ENCODE measurements at places on chromosomes 7 and 10.
A peak's percentile ranks its signal among the peaks of the same experiment; 100 is the strongest.

DNA sequence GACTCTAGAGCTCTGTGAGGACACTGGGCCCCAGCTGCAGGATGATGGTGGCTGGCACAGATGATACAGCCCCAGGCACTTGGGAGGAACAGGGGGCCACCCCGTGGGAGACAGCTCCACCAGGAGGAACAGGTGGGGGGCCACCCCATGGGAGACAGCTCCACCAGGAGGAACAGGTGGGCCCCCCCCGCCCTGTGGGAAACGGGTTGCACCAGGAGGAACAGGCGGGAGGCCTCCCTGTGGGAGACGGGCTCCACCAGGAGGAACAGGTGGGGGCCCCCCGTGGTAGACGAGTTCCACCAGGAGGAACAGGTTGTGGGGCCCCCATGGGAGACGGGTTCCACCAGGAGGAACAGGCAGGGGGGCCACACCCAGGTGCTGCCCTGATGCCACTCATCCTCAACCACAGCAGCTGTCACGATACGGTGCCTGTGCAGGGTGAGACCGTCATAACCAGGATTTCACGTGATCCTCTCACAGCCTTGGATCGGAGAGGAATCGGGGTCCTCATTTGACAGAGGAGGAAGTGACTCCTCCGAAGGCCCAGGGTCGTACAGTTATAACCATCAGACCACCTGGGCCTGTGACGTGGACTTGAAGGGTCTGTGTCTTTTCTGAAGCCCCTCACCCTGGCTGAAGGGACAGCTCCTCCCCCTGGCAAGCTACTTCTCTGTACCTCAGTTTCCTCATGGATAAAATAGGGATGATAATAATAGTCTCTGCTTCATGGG, 49.2 kb upstream of the NANOS1 start:
- no peak for DNase-seq

DNA sequence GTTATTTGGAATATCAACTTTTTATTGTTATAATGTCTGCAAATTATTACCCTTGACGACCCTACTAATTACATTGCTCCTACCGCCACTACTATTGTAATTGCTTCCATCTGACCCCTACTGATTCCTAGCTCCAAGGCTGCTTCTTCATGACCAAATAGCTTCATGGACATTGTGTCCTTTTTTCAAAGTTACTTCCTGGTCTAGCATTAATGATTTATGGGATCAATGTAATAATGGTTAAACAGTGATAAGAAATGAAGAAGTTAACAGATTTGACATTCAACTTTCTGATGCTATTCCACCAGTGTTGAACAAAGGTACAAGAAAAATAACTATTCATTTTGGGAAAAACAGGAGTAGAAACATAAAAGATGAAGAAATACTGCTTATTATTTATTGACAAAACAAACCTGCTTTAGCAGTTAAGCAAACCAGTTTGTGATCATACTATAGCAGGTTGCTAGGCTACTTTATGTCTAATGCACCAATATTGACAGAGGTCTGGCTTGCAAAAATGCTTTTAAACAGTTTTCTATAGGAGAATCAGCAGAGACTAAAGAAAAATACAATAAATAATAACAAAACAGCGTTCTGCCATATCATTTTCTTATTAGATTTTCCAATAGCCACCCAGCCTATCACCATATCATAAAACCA, 125.8 kb downstream of the PCLO start:
- DNase-seq, result no peak

DNA sequence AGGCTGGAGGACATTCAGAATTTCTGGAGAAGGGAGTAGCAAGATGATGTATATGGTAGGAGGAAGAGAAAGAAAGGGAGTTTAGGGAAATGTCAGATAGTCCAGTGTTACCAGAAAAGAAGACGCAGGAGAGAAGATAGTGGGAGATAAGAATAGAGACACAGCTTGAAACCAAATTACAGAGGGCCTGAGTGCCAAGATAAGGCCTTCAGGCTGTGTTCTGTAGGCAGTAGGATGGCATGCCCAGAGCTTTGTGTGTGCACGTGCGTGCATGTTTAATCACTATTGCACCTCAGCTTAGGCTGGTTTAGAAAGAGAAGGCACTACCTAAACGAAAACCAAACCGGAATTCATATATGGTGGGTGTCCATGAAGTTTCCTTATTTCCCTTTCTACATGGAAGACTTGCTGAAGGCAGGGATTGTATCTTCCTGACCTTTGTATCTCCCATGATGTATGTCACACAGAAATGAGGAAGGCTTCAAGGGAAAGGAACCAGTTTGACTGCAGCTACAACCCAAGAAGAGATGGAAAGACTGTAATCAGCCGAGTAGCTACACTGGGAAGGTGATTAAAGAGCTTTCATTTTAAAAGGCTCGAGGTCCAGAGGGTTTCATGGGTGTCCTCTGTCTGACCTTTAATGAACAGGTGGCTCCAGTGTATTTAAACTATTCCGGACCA, 35.8 kb upstream of the BHLHA15 start:
- DNase-seq, result no peak

- peak; percentile 59 for DNase-seq
Observed at GRCh38 chr7:134420424-134421125, 38.3 kb downstream of the AKR1B1 start.

- DNase-seq, result no peak
Observed at GRCh38 chr10:123398180-123398591, 244.0 kb downstream of the BUB3 start.

DNA sequence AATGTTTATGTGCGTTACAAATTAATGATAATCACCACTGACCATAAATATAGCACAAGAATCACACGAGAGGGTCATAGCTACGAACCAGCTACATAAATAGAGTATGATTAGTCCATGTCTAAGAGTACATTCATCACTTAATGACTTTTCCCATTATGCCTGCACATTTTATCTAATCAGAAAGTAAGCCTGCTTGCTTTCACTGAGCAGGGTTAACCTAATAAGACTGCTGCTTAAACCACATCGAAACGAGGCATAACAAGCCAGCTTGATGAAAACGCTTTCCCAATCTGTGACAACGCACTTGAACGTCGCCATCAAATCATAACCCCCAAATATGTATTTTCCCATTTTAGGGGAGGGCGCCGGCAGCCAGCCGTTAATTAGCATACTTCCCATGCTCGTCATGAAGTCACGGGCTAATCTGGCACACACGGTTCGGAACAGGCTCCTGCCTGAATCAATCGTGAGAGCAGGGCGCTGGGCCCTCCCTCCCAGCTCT, 71.5 kb downstream of the EBF3 start:
- no peak for DNase-seq

DNA sequence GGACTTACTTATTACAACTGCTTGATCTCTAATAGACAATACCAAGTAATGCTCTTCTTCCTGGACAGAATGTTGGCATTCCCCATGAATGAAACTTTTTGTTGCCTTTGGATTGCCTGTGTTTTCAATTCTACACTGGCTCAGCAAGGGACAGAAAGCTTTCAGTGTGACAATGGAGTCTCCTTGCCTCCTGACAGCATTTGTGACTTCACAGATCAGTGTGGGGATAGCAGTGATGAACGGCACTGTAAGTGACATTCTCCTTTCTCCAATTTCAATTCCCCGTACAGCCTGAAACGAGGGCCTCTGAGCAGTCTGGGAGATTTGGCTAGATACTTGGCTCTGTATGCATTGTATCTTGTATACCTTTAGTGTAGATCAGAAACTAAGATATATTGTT, 290 bp downstream of the MALRD1 start:
- no peak for DNase-seq

DNA sequence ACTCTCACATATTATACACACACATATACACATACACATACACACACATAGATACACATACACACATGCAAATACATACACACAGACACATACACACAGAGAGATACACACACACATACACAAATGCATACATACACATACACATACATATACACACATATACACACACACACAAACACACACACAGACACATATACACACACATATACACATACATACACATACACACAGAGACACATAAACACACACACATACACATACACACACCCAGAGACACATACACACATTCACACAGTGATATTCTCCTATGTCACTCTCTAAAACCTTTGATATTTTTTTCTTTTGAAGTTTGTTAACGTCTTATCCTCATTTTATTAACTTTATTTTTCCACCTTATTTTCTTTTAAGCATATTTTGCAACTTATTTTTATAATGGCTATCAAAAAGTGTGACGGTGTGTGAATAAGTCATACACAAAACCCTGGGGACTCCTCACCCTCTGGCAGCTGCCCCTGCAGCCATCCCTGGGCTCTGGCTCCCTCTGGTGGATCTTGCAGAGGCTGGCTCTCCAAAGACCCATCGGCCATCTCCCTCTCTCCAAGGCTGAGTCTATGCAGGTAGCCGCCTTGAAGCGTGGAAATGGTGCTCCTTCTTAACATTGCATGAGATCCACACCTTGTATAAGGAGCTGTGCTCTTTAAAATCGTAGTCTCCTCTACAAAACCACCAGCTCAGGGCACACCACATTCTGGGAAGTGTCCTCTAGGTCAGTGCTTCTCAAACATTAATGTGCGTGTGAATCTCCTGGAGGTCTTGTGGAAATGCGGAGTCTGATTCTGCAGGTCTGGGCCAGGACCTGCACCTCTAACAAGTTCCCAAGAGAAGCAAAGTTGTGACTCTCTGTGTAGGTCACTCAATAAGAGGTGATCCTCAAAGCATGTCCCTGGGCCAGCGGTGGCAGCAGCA, 4.1 kb upstream of the C10orf120 start:
- DNase-seq, result peak; percentile 38

DNA sequence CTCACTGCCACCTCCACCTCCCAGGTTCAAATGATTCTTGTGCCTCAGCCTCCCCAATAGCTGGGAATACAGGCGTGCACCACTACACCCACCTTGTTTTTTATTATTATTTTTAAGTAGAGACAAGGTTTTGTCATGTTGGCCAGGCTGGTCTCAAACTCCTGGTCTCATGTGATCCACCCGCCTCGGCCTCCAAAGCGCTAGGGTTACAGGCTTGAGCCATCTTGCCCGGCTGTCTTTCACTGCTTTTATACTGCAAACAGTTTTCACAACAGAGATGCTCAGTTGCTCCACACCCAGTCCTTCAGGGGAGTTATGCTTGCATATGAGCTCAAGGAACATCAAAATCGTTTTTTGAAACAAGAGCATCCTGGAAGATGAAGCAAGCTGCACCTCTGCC, 1.3 kb upstream of the PRR15 start:
- no peak for DNase-seq

- DNase-seq, result no peak
Observed at GRCh38 chr10:52100011-52100547, 214.0 kb upstream of the DKK1 start.

DNA sequence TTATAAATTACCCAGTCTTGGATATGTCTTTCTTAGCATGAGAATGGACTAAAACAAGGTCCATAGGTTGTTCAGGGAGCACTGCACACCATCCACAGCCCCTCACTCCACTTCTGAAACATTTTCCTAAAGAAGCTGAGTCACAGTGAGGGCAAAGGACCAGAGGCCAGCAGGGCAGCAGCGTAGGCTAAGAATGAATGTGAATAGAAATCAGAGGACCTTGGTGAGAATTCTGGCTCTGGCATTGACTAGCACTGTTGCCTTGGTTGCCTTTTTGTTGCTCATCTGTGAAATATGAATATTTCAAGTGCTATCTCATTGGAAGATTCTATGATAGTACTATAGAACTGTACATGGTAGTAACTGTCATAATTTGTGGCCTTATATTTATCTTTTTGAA, 41.7 kb upstream of the TOMM7 start:
- no peak for DNase-seq

GRCh38 chr10:52965938-52966401, 193.4 kb upstream of the MBL2 start:
- DNase-seq, result peak; percentile 11

GRCh38 chr10:114642729-114643128, 15.3 kb downstream of the ABLIM1 start:
- no peak for DNase-seq

DNA sequence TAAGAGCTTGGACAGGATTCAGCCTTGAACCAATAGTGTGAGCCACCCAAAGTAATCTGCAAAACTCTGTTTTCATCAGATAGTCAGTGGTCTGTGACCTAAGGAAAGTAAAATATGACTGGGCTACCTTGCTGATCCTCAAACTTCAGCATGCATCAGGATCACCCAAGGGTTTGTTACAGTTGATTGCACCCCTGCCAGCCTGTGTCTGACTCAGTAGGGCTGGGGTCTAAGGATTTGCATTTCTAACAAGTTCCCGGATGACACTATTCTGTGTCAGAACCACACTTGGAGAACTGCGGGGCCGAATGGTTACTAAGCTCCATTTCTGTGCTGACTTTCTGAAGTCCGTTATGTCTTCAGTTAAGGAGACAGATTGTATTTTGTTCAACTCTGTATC, 40.6 kb upstream of the TSPAN13 start:
- no peak for DNase-seq

DNA sequence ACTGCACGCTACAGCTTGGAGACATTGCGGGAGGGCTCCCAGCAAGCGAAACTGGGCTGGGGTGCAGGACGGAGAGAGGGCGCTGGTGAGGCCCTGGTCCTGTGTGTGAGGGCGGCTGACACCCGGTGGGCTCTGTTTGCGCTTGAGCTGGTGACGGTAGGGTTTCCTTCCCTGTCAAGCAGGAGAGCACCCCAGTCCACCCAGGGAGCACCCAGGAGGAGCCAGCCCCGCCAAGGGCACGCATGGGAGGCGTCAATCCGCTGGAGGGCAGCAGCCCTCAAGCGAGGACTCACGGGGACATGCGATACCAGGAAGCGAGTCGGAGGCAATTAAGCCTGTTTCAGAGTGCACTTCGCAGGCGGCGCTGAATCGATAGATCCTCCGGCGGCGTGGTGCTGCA, 109.4 kb downstream of the MAD1L1 start:
- DNase-seq, result no peak

DNA sequence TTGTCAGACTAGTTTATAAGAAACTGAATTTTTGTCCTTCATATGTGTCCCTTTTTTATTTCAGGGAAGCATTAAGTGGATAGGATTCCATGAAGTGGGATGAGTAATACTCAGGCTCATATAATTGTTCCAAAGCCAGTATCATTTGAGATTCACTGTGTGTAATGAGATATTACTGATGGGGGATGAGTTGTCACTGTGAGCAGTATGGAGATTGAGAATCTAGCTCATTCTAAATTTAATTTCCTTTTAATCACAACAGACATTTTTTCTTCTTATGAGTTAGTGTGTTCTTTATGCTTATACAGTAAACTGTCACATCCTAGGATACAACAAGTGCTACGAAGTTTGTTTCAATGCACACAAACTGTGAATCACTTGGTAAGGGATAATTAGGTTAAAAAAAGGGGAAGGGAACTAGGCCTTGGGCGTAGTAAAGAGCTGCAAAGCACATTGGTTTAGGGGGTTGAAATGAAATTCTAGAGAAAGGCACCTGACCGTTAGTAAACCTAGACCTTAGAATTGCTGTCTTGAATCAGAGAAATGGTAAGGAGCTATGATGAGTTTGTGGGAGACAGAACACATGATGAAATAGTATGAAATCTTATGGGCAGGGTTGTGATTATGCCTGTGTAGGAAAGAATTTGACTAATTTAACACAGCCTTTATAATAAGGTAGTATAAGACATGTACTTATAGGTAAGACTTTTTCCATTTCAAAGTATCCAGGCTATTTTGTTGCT, 153.4 kb downstream of the MLLT10 start:
- DNase-seq, result no peak

GRCh38 chr10:96287392-96288105, 16.2 kb upstream of the BLNK start:
- no peak for DNase-seq

- no peak for DNase-seq
Observed at GRCh38 chr10:7403620-7404019, 7.2 kb downstream of the SFMBT2 start.

- DNase-seq, result peak; percentile 69
Observed at GRCh38 chr7:152462995-152463708, 27.3 kb upstream of the KMT2C start.

- no peak for DNase-seq
Observed at GRCh38 chr7:134856091-134856490, 76.7 kb downstream of the CALD1 start.
